Forelimb muscle (tissue), 1 donor: ENCODE measurements at places on chromosomes 11 and 22. TPM values are rescaled to one million over a fixed set of nuclear protein-coding genes. Genes with fewer than 3 reads are reported as not detected.

Gene KCNQ1OT1
- polyA plus RNA-seq = 1.3 TPM

GRCh38 chr11:75560644-75561043 is 1.4 kb upstream of the SERPINH1 start:
- no peak for DNase-seq

- no peak for DNase-seq
Measured at GRCh38 chr11:110430267-110431050, 711 bp downstream of the FDX1 start.

GRCh38 chr11:78825591-78826020 is 250.9 kb upstream of the NARS2 start:
- no peak for DNase-seq

DNA sequence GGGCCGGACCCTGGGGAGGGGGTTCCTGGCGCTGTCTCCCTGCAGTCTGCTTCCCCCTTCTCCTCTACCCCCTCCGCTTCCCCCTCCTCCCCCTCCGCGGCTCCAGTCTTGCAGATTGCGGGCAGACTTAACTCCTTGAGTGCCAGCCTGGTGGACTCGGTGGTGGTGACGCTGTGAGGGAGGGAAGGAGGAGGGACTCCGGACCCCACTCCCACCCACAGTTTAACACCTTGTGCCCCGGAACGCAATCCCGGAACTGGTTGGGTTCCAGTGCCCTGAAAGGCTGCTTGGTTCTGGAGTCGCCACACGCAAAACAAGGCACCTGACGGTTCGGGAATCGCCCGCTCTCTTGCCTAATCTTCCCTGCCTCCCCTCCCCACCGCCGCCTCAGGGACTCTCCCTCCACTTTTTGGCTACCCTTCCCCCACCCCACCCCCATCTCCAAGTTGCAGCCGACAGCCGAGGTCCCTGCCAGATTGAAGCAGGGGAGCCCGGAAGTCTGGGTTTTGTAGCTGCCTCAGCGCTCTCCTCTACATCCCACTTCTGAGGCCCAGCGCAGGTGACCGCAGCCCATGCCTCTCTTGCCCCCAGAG is 3.9 kb upstream of the BCL9L start:
- DNase-seq = peak; percentile 90

DNA sequence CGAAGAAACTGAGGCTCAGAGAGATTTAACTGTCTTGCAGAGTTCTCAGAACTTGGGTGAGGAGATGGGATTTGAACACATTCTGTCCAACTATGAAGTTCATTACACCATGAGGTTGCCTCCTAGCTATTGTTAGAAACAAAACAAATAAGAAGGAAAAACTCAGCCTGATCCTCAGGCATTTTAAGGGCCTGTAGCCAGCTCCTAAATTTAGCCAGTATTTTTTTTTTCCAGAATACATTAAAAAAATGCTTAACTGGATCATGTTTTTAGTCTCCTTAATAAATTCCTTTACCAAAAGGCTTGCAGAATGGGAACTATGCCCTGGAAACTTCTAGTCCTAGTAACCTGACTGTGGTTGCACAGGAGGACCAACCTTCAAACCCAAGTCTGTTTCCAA is 212.0 kb downstream of the CSNK2A3 start:
- DNase-seq = peak; percentile 26

DNA sequence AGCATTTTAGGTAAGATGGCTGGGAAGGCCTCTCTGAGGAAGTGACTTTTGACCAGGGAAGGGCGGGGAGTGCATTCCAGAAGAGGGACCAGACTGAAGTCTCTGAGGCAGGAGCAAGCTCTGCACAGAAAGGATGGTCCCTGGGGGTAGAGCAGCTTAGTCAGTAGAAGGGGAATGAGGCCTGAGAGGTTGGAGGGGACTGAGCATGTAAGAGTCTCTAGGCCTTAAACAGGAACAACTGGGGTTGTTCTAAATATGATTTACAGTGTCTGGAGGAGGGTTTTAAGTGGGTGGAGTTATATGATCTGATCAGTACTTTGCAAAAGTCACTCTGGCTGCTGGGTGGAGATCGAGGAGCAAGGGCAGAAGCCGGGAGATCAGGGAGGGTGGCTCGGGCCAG is 31.7 kb upstream of the TEF start:
- no peak for DNase-seq

DNA sequence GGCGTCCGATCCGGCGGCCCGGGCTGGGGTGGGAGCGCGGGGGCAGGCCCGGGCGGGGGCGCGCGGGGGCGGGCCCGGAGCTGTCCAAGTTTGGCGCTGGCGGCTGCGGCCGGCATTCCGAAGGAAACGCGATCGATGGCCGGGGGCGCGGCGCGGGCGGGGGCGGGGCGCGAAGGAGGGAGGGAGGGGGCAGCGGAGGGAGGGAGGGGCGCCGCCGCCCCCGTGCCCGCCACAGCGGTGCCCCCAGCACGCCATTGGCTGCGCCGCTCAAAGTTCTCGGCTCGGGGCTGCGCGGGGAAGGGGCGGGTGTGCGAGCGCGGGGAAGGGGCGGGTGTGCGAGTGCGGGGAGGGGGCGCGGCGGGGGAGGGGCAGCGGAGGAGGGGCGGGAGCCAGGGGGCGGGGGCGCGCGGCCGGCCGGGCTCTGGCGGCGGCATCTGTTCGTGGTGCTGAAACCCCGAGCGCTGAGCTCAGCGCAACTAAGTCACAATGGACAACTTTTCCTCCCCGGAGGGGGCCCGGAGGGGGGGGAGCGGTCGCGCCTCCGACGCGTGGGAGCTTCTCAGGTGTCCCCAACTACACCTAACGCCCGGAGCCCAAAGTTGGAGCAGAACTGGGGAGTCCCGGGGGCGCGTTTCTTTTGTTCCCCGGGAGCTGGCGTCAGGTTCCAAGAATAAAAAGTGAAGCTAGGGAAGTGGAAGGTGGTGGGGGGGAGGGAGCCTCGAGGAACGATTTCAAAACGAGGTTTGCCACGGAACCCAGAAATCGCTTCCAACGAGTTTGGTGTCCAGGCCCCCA is 2.2 kb downstream of the PHF21B start:
- DNase-seq = no peak
